ENCODE measurements at places on chromosomes 3 and 15.

- DNase-seq: no peak
Measured at GRCh38 chr3:159982442-159982974, 6.1 kb upstream of the IL12A start.

DNA sequence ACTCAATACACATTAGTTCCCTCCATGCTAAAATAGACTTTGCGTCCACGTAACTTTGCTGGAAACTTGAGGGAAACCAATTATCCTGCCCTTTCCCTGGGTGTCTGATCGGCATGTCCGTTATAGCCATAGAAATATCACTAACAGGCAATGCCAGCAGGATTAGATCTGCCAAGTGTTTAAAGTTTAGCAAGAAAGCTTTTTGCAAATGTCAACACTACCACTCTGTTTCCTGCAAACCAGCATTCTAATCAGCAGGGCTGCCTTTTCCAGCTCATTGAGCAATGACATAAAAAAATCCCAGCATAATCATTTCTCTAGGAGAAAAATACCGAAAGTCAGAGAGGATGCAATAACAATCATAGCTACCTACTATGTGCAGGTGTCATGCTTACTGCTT, 60.9 kb downstream of the NOX5 start:
- DNase-seq: no peak

DNA sequence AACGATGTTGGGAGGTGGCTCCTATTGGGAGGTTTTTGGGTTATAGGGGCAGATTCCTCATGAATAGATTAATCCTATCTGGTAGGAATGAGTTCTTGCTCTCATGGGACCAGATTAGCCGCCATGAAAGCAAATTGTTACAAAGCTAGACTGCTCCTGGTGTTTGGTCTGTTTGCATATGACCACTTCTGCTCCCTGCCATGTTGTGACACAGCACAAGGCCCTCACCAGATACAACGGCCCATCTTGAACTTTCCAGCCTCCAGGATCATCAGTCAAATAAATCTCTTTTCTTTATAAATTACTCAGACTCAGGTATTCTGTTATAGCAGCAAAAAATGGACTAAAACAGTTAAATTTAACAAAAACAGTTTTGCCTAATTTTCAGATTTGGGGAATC, 34.4 kb downstream of the TRIM42 start:
- DNase-seq: no peak

GRCh38 chr3:13482106-13482690, 2.1 kb downstream of the HDAC11 start:
- no peak for DNase-seq

GRCh38 chr3:126111126-126111551, 27.2 kb upstream of the SLC41A3 start:
- no peak for DNase-seq

GRCh38 chr3:23575697-23576096, 230.1 kb upstream of the UBE2E1 start:
- no peak for DNase-seq

- peak; percentile 24 for DNase-seq
Measured at GRCh38 chr3:9876991-9877390, 3.1 kb downstream of the CIDEC start.

DNA sequence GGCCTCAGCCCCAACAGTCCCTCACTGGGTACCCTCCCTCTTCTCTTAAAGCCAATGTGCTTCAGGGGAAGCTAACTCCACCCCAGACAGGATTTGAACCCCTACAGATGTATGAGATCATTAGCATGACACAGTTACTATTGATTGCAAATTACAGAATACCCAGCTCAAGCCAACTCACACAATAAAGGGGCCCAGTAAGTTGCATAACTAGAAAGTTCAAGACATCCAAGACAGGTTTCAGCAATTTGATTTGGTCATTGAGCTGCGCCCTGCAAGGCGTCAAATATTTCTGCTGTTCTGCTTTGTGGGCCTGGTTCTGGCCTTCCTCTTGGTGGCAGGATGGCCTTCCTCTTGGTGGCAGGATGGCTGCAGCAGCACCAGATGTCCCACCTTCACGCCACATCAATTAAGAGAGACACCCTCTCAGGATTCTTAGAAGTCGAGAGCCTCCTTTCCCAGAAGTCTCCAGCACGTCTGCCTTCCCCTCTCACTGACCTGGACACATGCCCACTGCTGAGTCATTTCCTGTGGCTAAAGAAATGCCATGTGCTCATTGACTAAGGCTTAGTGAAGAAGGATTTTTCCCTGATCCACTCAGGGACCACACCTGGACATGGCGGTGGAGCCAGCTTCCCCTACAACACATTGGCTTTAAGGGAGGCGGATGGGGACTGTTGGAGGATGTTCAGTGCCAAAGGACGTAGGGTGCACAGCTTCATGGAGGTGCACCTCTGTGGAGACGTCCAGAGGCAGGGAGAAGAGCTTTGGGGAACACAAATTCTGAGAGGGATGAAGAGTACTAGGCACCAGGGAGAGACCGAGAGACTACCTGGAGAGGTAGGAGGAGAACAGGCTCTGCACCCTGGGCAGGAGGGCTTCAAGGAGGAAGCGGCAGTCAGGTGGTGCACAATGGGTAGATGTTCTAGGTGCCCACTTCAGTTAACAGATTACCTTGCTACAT, 49.1 kb downstream of the DNASE1L3 start:
- no peak for DNase-seq

- DNase-seq: no peak
Measured at GRCh38 chr15:85440451-85440850, 60.0 kb downstream of the AKAP13 start.
